Activated CD8-positive, alpha-beta memory T cell treated with anti-CD3 and anti-CD28 coated beads for 1 hour (primary cell): ENCODE measurements at places on chromosomes 11 and 22.

DNA sequence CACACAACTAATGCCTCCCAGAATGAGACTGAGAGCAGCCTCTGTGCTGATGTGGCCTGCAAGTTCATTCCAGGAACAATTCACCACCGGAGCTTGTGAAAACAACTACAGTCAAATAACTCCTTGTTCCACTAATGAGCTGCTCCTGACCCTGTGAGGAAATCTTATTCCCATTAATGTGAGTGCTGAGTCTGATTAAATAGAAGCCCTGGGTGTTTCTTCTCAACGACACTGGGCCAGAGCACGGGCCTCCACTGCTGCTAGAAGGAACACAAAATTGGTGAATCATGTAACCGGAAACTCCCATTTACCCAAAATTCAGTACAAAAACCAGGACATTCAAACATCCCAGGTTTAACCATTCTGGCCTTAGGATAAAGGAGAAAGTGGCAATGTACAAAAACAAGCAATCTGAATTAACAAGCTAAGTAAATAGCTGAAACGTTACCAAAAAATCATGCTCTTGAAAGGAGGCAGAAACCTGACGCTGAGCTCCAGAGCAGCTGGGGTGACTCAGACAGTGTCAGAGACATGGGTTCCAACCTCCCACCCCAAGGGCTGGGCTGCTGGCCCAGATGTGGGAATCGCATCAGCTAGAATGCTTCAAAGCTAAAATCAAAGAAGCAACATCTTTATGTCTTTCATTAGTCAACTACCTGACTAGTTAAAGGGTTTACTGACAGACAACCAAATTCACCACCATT lies 26.7 kb downstream of the SERGEF start:
- no peak for DNase-seq

GRCh38 chr22:22720724-22721261 lies 76.4 kb downstream of the GGTLC2 start:
- DNase-seq = no peak

DNA sequence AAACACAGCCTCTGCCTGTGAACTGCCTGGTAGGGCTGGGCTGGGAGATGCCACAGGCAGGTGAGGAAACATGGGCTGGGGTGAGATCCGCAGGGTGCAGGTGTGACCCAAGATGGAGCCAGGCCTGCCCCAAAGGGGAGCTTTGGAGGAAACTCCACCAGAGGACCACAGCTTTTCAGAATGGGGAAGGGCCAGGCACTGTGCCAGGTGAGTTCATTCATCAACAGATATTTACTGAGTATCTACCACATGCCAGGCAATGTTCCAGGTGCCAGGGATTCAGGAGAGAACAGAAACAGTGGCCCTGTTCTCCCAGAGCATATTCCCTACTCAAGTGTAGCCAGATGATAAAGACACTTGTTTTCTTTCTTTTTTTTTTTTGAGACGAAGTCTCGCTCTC lies 11.2 kb downstream of the RTN4RL2 start:
- no peak for DNase-seq

- DNase-seq = no peak
These were observed 1.0 kb downstream of the KIAA0930 start for GRCh38 chr22:45239681-45240051.

GRCh38 chr11:69382131-69383128 lies 88.5 kb downstream of the MYEOV start:
- no peak for DNase-seq

DNA sequence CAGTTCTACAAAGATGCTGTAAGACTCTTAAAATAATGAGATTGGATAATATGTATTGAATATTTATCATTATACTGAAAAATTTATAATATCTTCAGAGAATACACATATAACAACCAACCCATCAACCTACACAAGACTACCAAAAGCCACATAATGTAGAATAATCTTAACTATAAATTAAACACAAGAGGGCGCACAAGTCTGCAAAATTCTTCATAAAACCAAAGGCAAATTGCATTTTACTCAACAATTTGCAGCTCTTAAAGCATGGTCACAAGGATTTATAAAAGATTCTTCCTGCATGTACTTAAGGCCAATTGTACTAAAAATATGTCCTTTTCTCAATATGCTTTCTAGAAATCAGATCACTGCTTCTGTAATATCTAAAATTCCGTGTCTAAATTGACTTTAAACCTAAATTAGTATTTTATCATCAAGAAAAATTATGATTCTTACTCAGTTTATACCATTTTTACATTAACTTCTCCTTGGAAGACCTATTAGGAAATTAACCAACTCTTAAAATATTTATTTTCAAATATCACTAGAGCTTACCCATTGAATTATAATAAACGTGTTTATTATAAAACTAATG lies 79.0 kb downstream of the TTC28 start:
- no peak for DNase-seq

DNA sequence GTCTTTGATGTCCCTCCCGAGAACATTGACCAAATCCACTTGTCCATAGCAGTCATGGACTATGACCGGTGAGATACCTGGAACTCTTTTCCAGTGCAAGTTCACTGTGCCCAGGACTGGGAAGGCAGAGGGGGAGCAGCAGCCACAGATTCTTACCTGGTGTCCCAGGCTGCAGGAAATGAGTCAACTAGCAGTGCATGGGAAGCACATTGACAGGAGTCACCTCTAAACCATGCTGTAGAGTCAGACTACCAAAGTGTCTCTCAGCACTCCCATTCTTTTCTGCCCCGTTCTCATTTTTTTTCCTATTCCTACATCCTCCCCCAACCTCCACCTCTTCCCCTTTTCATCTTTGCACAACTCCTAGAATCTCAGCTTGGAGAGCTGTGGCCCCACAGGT lies 67.2 kb upstream of the OLFML1 start:
- no peak for DNase-seq

DNA sequence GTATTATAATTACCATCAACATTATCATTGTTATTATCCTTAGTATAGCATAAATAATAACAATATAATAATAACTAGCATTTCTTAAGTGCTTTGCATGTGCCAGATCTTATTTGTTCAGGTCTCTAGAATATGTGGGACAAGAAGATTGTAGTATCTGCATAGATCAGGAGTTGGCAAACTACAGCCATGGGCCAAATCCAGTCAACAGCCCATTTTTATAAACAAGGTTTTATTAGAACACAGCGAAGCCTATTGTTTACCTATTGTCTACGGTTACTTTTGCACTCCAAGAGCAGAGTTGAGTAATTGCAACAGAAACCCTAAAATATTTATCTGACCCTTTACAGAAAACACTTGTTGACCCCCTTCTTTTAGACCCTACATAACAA lies 81.4 kb downstream of the SLC1A2 start:
- no peak for DNase-seq

- no peak for DNase-seq
These were observed 44.8 kb downstream of the ADAMTS8 start for GRCh38 chr11:130383344-130384211.

DNA sequence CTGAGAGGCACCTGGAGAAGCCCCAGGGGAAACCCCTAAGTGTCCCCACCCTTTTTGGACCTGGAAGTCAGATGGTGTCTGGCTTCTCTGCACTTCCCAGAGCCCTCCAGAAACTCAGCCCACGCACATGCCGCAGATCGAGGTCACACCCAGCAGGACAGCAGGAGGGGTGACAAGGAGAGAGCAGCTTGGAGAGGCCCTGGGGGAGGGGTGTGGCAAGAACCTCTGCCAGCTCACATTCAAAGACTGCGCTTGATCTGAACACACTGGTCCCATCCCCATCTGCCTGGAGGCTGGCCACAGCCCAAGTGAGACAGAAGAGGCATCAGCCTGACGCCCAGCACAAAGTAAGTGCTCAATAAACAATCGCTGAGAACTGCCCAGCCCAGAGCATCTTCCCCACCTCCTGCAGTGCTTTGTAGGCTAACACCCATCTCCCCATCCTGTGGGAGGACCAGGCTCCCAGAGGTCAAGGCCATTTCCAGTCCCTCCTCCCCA lies 21.4 kb downstream of the TMPRSS6 start:
- no peak for DNase-seq

DNA sequence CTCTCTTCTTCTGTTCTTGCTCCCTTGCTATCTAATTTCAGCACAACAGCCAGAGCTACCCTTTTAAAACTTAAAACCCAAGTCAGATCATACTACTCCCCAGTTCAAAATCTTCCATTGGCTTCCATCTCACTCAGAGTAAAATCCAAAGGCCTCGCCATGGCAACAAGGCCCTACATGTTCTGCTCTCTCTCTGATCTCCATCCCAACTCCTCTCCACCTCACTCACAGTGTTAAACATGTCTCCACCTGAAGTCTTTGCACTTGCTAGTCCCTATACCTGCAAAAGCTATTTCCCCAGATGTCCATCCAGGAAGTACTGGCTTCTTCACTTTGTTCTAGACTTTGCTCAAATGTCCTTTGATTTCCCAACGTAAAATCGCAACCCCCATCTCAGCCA lies 3.0 kb upstream of the GRAP2 start:
- DNase-seq = no peak

- DNase-seq = no peak
These were observed 71.5 kb upstream of the RAB38 start for GRCh38 chr11:88246696-88247095.

GRCh38 chr11:64366751-64367150 lies 7.8 kb downstream of the RPS6KA4 start:
- no peak for DNase-seq

GRCh38 chr22:37659066-37659896 lies 758 bp downstream of the PDXP start:
- no peak for DNase-seq

- no peak for DNase-seq
These were observed 73.2 kb upstream of the PRR5 start for GRCh38 chr22:44628835-44629234.

GRCh38 chr11:12811861-12812260 lies 137.6 kb downstream of the TEAD1 start:
- DNase-seq = no peak

DNA sequence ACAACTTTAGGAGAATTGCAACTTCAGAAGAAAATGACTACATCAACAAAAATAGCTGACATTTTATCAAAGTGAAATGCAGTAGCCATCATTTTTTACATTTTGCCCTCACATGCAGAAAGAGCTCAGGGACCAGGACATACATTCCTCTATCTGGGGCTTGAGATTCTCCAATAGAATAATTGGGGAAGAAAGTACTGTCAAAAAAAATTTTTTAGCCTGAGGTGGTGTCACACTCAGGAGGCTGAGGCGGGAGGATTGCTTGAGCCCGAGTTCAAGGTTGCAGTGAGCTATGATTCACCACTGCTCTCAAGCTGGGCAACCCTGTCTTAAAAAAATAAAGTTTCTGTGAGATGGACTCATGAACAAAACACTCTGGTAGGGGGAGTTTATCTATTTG lies 32.2 kb upstream of the DEPDC7 start:
- DNase-seq = no peak

GRCh38 chr22:44661070-44661469 lies 40.9 kb upstream of the PRR5 start:
- DNase-seq = no peak

DNA sequence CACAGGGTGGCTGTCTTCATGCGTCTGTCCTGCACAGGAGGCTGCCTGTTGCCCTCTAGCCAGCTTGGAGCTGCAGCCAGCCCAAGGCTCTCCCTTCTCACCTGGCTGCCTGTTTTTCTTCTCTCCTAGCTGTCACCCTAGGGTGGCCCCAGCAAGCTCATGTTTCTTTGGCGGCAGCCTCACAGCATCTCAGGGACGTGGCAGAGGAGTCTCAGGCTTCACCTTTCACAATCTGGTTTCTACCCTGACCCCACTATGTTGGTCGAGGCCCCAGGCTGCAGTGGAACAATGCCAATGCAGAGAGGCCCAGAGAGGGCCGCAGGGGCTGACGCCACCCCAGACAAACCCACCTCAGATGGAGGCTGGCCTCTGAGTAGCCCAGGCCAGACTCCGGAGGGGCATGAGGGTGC lies 2.5 kb upstream of the CLDN5 start:
- DNase-seq = no peak

DNA sequence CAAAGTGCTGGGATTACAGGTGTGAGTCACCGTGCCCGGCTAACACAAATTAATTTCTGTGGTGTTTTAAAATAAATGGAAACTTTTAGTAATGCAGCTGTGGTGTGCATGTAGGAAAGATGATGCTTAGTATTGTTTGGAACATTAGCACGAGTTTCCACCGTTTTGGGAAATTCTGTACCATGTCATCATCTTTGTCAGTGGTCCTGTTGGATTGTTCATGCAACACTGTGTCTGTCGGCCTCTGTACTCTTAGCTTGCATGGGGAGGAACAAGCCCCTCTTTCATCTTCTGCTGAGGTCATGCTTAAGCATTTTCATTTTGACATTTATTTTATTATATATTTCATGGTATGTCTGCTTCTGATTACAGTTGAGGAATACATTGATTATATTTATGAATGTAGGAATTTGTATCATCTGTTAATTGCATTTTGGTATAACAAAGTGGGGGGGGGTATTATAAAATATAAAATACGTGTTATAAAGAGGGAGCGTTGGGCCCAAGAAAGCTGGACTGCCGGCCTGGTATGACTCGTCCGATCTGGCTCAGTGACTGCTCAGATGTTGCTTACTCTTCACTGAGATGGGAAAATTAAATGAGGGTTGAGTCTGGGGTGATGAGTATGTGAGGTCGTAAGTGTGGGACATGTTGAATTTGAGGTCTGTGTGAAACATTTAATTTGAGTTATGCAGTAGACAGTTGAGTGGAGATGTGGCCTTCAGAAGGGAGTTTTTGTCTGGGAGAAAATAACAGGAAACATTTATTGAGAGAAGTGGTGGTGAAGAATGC lies 28.7 kb downstream of the CECR2 start:
- DNase-seq = no peak

GRCh38 chr11:116861539-116861938 lies 24.1 kb upstream of the APOA1 start:
- DNase-seq = no peak

DNA sequence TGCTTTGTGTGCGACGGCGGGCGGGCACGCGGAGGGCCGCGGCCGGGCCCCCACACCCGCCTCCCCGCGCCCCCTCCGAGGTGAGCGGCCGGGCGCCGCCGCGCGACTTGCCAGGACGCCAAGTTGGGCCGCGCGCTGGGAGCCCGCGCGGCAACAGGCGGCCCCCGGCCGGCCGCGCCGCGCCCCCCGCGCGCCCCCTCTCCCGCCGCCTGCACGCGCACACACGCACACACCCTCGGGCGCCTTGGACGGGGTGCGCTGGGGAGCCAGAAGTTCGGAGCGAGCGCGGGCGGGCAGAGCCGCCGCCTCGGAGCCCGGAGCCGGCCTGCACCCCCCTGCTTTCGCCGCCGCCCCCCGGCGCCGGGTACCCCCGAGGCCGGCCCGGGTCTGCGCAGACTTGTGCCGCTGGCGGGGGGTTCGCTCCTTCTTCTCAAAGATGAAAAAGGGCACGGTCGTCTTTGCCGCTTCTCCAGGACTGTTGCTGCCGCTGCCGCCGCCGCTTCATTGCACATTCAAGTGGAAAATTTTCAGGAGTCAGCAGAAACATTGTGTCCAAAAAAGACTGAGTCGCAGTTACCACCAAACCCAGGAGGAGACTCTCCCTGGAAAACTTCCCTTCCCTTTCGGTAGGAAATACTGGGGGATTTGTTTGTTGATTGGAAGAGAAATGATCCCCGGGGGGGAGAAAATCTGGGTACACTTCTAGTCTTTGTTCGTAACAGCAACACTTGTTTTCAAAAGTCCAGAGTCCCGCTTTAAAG lies 895 bp downstream of the TEAD1 start:
- DNase-seq = no peak
